NCI-H2029 (cell line): ENCODE measurements at places on chromosomes 5 and 9.

GRCh38 chr5:14186059-14186830 lies 43.1 kb downstream of the TRIO start:
- peak; percentile 87 for DNase-seq

GRCh38 chr5:159811712-159812111 lies 104.6 kb upstream of the ADRA1B start:
- no peak for DNase-seq

GRCh38 chr9:113966394-113966793 lies 90.3 kb downstream of the ZNF618 start:
- no peak for DNase-seq

GRCh38 chr9:13033959-13034693 lies 245.4 kb downstream of the MPDZ start:
- DNase-seq: peak; percentile 46
